ENCODE measurements at places on chromosomes 7 and 10.

DNA sequence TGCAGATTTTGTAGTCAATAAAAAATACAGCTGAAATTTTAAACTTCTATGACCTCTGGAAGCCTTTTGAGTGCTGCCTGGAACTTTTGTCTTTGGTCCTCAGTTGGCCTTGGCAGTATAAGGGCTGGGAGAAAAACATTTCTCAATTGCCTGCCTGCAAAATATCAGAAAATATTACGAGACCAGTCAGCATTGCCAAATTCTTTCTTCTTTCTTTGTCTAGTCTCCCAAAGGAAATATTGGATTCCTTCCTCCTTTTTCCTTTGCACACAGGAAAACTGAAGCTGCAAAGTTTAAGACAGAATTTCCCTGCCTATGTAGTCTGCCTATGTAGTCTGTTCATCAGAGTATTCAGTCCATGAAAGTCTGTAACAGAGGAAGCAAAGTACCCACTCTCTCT, 95.9 kb downstream of the CHRM2 start:
- no peak for DNase-seq

GRCh38 chr10:23538968-23539367, 100.1 kb downstream of the OTUD1 start:
- no peak for DNase-seq

DNA sequence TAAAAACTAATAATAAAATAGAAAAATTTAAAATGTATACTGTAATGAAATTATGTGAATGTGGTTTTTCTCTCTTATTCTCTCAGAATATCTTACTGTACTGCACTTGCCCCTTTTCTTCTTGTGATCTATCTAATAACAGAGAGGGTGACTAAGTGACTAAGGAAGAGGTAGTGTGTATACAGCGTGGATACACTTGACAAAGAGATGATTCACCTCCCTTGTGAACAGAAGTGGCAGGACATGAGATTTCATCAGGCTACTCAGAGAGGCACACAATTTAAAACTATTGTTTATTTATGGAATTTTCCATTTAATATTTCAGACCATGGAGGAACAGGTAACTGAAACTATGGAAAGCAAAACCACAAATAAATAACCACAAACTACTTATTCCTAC, 806.6 kb upstream of the GHITM start:
- DNase-seq, result no peak

DNA sequence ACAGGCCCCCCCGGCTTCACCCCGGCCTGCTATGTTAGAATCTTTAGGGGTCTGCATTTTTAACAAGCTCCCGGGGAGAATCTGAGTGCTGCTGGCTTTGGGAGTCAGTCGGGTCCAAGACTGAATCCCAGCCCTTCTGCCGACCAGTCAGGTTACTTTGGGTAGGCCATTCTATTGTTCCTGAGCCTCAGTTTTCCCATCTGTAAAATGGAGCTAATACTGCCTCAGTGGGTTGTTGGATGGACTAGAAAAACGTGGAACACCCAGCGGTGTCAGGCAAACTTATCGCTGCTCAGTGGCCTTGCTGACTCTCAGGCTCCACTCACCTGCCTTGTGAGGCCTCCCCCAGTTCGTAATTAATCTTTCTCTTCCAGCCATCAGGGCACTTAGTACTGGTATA, 11.7 kb downstream of the TBATA start:
- DNase-seq, result no peak

- DNase-seq, result no peak
Observed at GRCh38 chr7:64838691-64839090, 44.5 kb downstream of the ZNF138 start.

DNA sequence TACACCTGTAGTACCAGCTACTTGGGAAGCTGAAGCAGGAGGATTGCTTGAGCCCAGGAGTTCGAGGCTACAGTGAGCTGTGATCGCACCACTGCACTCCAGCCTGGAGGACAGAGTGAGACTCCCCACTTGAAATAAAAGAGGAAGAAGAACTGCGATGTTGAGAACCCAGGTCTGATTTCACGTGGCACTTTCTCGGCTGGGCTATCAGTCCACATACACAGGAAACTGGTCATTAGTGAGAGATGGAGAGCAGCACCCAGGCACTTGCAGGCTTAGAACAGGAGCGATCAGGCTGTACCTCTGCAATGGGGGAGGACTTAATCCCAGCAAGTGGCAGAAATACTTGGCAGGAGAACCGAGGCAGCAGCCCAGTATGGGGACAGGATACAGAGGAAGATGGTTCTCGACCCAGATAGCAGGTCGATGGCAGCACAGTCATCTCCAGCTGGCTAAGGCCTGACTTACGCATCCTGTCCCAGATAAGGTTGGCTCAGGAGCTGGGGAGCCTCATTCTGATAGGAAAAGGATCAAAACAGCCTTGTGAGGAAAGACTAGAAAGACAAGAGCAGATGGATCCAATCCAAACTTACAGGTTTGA, 487.7 kb upstream of the AUTS2 start:
- DNase-seq, result no peak

GRCh38 chr10:119103241-119103902, 541 bp upstream of the DENND10 start:
- DNase-seq, result no peak

DNA sequence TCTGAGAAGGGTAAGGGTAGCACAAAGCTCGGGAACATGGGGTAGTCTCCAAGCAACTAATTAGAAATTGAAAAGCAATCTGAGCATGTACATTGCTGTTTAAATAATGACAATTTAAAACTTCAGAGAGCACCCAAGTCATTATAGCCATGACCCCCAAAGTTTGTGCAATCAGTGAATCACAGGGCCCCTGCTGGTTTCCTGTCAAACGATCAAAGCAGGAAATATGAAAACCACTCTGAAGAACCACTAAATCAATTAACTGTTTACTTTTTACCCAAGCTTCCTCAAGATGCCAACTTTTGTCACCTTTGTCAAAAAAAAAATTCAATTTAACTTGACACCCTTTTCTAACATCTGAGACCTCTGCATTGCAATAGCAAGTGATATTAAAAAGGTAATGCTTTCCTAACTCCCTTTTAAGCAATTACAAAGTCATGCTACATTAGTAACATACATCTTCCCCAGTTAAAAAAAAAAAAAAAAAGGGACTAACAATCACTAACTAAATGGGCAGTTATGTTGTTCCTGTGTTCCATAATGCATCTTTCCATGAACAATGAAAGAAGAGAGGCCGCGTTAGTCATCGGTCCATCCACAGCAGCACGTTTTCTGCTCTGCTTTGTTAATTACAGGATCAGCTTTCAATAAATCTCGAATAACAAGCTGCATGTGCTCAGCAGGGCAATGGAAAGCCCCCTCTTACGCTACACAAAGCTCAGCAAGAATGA, 80.6 kb downstream of the ETV1 start:
- no peak for DNase-seq

DNA sequence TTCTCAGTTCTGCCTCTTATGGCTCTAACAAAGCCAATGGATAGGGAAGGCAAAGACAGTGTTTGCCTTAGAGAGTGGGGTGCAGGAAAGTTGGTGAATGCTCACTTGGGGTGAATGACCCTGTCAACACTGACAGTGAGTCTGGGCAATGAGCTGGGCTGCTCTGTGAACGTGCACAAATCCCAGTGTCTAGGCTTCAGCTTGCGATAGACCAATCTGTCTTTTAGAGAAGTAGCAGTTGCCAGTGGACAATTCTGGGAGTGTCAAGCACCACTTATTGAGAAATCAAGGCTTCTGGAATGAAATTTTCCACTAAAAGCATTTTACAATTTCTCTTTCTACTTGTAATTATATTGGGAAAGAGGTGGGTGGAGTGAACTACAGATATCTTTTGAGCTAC, 141.4 kb downstream of the HERPUD2 start:
- no peak for DNase-seq

GRCh38 chr7:98244871-98245270, 7.2 kb downstream of the TECPR1 start:
- DNase-seq, result no peak

DNA sequence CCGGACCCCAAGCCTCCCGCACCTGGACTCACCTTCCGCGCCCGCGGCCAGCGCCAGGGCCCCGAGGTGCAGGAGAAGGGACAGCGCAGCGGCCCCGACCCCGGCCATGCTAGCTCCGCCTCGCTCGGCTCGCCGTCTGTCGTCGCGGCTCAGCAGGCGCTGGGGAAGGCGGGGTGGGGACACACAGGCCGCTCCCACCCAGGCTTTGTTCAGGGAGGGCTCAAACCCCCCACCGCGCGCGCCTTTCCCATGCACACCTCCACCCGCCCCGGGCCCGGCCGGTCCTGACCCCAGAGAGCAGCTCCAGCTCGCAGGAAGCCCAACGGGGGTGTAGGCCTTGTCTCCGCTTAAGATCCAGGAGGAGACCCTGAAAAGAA, at the start of gene KCP:
Gene KCP, minus strand, starts transcription at position 141 of the 377 bp plus-strand sequence. Its CDS starts 33 bp downstream, at position 108.
- no peak for DNase-seq

- DNase-seq, result no peak
Observed at GRCh38 chr7:18521236-18521589, 25.7 kb downstream of the HDAC9 start.

DNA sequence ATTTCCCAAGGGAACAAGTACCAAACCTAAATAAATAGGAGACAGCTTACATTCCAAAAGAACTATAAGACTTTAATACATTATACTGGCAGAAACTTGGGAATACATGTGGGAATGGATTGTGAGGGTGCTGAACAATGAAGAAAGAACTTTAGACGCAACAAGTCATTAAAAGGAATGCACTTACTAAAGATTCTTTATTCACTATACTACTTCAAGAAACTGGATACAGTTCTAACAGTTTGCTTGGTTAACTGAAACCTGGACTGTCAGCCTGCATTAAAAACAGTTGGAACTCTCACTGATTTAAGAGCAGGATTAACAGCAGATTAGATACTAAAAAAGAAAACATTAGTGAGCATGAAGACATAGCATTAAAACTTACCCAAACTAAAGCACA, 12.0 kb downstream of the CACUL1 start:
- no peak for DNase-seq

DNA sequence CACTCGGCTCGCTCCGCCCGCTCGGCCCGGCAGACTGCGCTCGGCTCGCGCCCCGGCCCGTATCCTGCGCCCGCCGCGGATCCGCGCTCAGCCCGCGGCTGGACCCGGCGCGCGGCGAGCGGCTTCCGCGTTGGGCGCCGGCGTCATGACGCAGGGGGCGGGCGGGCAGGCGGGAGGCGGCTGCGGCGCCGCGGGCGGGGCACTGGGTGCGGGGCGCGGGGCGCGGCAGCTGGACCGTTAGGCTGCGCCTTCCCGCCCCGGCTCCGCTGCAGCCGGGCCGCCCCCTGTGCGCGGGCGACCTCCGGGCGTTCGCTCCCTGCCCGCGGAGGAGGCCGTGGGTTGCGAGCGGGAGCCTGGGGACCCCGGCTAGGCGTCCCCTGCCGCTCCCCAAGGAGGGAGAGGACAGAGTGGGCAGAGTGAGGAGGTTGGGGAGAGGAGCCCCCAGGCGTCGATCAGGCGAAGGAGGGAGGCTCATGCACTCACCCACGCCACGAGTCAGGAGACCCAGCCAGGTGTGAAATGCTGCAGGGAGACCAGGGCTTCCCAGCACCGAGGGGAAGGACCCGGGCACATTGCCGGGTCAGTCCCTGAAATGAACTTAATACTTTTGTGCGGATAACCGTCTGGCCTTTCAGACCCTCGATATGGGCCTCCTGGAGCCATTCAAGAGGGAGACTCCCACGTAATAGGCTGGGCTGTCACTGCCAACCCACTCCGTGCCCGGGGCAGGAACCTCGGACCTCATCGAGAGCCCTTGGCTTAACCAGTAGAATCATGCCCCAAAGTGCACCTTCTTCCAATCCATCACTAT, at the start of gene PIP4K2A:
Gene PIP4K2A, minus strand, starts transcription at position 100 of the 811 bp plus-strand sequence. CDS start 252 bp downstream, outside the sequence.
- peak; percentile 59 for DNase-seq

- no peak for DNase-seq
Observed at GRCh38 chr7:105015390-105015965, 1.5 kb downstream of the KMT2E start.

GRCh38 chr7:16616542-16616941, 29.0 kb downstream of the ANKMY2 start:
- DNase-seq, result no peak

- DNase-seq, result no peak
Observed at GRCh38 chr7:158760936-158761335, 56.3 kb upstream of the NCAPG2 start.

DNA sequence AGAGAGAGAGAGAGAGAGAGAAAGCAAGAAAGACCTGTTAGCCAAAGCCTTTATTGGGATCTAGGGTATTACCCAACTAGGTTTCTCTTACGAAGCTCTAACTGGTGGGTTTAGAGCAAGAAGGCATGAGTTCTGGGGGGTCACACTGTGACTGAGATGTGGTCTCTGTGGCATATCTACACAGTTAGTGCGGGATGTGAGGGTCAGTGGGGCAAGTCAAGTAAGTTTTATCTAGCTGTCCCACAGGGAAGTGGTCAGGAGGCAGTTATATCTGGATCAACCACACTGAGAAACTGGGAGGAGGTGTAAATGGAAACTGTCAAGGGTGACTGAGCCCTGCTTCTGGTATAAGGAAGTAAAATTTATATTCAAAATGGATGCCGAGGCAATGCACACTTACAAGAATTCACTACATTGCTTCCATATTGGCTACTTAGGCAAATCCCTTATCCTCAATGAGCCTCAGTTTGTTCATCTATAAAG, 331.6 kb upstream of the HPS1 start:
- DNase-seq, result no peak

- no peak for DNase-seq
Observed at GRCh38 chr10:61792921-61793320, 108.6 kb upstream of the ARID5B start.

- DNase-seq, result no peak
Observed at GRCh38 chr10:107561136-107561650, 396.7 kb upstream of the SORCS1 start.

DNA sequence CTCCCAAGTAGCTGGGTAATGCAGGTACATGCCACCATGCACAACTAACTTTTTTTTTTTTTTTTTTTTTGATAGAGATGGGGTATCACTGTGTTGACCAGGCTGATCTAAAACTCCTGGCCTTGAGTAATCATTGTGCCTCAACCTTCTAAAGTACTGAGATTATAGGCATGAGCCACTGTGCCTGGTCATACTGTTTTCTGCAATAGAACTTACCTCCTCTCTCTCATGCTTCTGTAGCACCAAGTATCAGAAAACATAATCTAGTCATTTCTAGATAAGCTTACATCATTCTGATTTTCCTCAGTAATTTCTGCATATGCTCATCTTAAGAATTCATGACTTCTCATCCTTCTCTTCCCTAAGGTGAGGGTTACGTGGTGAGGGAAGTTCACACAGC, 210.0 kb downstream of the IMMP2L start:
- no peak for DNase-seq

- DNase-seq, result no peak
Observed at GRCh38 chr10:65793738-65794425, 1132.0 kb upstream of the LRRTM3 start.

- DNase-seq, result no peak
Observed at GRCh38 chr10:44824607-44825006, 86.5 kb upstream of the TMEM72 start.

Measured in ovary (tissue), 10 donors.